Osteoblast (primary cell): ENCODE measurements at places on chromosomes 4 and X. TPM values are rescaled to one million over a fixed set of nuclear protein-coding genes. Genes with fewer than 3 reads are reported as not detected.

- no peak for DNase-seq
Observed at GRCh38 chrX:10892621-10893225, 218.4 kb upstream of the HCCS start.

- DNase-seq: peak; percentile 86
Observed at GRCh38 chrX:48531358-48531959, 8.1 kb upstream of the TBC1D25 start.

DNA sequence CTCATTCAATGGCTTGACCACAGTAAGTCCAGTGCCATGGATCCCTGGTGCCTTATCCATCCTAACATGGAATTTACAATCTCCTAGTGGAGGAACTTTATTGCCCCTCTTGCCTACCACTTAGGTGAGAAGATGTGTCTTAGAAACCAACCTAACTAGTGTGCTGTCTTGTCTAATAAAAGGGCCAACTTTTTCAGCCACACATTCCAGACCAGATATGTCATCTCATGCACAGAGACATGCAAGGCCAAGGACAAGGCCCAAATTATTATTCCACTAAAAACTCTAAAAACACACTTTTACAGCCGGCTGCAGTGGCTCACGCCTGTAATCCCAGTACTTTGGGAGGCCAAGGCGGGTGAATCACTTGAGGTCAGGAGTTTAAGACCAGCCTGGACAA is 10.6 kb upstream of the PRDX4 start:
- DNase-seq: peak; percentile 38

GRCh38 chrX:69065451-69065850 is 99.8 kb downstream of the PJA1 start:
- peak; percentile 90 for DNase-seq

- peak; percentile 19 for DNase-seq
Observed at GRCh38 chrX:16920075-16920474, 26.4 kb upstream of the REPS2 start.

GRCh38 chr4:80206111-80206510 is 8.8 kb downstream of the PRDM8 start:
- peak; percentile 55 for DNase-seq

GRCh38 chr4:52202251-52202779 is 151.2 kb downstream of the SPATA18 start:
- peak; percentile 15 for DNase-seq

DNA sequence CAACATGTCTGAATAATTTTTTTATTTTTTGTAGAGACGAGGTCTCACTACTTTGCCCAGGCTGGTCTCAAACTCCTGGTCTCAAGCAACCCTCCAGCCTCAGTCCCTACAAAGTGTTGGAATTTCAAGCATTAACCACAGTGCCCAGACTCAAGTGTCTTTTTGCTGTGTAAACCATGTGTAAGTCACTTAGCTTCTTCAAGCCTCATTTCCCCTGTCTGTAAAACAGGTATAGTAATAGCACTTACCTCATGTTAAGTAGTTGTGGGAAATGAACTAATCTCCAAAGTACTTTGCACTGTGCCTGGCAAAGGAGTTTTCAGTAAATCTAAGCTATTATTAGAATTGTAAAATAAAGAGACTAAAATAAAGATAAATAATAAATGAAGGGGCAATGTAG is 35.7 kb downstream of the STBD1 start:
- no peak for DNase-seq

DNA sequence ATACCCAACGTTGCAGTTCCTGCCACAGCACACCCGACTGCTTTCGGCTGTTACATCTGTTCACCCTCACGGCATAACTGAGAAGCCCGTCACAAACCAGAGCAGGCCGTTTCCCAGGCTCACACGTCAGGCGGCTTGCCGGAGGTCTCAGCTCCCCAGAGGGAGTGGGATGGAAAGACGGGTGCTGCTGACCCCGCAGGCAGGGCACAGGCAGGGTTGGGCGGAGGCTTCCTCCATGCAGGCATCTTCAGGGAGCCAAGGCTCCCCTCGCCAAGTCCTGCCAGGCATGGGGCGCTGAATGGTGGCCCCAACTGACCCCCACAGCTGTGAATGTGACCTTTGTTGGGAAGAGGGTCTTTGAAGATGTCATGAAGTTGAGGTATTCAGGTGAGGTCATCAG is 57.5 kb downstream of the ACOX3 start:
- DNase-seq: peak; percentile 65

- DNase-seq: no peak
Observed at GRCh38 chrX:143461606-143462005, 55.7 kb downstream of the SPANXN3 start.

- DNase-seq: no peak
Observed at GRCh38 chr4:105184316-105184980, 37.8 kb downstream of the TET2 start.

DNA sequence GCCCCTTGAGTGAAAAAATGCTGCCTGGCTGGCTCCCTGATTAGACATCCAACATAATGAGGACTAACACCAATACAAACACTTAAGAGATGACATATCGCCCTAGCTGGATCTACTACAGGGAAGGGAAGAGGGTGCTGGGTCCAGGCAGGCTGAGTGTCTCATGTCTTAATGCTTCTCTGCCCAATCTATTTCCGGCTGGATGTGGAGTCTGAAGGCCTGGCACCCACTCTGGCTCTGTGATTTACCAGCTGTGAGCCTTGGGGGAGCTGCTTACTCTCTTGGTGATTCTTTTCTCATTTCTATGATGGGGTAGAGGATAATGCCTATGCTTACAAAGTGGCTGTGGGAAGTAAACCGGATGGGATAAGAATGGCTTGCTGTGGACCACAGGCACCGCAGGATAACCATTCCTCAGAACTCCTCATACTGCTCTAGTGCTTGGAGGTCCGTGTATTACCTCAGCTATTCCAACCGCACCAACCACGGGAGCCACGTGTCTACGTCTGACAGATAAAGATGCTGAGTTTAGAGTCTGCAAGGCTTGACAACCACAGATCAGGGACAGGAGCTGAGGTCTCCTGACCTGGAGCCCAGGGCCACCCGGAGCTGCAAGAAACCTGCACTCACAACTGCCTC is 161.7 kb downstream of the AFAP1 start:
- peak; percentile 88 for DNase-seq

Gene PRR32
- total RNA-seq: not detected in 2 replicates

Gene MAGED4
- total RNA-seq: 42.4 and 58.6 TPM in 2 replicates

Gene HSFX2
- 0.36 TPM in 1 of 2 replicates, not detected in the other for total RNA-seq

Gene DMD
- 12.7 and 13.8 TPM in 2 replicates for total RNA-seq

Gene XG
- total RNA-seq: 3.2 and 4.0 TPM in 2 replicates
